Right lobe of liver (tissue), 6 donors: ENCODE measurements at places on chromosomes 5 and 9. TPM values are rescaled to one million over a fixed set of nuclear protein-coding genes. Genes with fewer than 3 reads are reported as not detected.

ZCCHC10 gene
- 9.6 TPM for total RNA-seq

SSBP2 gene
- 2.0 TPM for total RNA-seq

DOK3 gene
- total RNA-seq = 2.8 TPM

THBS4 gene
- not detected for total RNA-seq

PCA3 gene
- total RNA-seq = not detected

EXD3 gene
- 7.4 TPM for total RNA-seq

SYK gene
- total RNA-seq = 10.9 TPM

LSM11 gene
- total RNA-seq = 0.98 TPM

PRDM9 gene
- not detected for total RNA-seq

RNF208 gene
- total RNA-seq = 4.5 TPM

DDX4 gene
- total RNA-seq = not detected

DHX29 gene
- 18.2 TPM for total RNA-seq

LCN12 gene
- total RNA-seq = 2.7 TPM

- DNase-seq = no peak
Observed at GRCh38 chr5:148267962-148268361, 632 bp upstream of the SPINK13 start.

- DNase-seq = no peak
Observed at GRCh38 chr5:101009758-101010519, 106.9 kb upstream of the ST8SIA4 start.

DNA sequence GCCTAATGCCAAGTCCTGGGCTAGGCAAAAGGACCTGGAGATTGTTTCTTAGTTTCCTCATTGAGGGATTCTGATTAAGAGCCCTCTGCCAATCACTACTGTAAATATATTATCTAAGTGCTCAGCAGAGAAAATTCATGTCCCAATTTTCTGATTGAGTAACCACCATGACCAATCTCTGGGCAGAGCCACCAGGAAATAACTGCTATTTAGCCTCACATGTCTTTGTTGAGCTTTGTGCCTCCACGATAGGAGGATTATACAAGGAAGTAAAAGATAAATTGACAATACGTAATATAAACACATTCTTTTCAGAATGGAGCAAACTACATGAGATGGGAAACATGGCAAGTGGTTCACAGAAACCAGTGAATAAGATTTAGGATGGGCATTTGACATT is 396.1 kb upstream of the PAPPA start:
- no peak for DNase-seq

DNA sequence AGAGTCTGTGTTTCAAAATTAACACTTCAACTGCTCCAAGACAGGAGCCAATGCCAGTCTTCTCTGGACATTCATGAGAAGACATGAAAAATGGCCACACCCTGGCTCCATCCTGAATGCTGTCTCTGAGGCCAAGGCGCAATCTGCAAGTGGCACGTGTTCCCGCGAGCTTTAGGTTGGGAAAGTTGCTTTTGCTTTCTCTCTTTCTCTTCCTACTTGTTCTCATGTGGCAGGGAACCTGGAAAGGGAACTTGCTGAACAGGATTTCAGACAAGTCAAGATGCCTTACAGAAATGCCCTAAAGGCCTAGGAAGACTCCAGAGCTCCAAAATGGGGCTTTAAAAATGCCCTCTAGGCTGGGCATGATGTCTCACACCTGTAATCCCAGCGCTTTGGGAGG is 91.9 kb upstream of the OTULINL start:
- DNase-seq = no peak

DNA sequence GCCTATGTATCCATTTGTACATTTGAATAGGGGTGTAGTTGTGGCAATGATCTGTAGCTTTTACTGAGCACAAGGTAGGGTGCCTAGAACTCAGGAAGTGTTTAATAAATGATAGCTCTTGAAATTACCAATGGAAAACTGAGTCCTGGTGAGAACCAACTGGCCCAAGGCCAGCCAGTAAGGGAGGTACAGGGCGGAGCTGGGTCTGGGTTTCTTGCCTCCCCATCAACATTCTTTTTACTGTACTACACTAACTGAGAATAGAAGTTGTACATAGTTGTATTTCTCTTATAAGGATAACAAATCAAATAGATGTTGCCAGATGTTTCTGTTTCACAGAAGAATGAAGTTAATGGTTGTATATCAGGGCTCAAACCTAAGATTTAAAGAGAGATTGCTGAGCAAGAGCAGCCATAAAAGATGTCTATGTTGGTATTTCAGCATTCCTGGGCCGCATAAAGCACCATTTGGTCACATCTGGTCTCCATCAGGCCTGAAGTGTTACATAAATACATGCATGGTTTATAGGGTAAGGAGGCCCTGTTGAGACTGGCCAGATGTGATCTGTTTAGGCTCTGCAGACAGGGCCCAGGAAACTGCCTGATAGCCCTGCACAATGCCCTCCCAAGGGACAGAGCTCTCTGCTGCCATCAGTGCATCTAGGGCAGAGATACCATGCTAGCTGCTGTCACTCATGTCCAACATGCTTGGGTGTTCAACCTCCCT is 210.5 kb downstream of the NXNL2 start:
- DNase-seq = no peak

- no peak for DNase-seq
Observed at GRCh38 chr5:78841767-78842166, 143.3 kb downstream of the ARSB start.

DNA sequence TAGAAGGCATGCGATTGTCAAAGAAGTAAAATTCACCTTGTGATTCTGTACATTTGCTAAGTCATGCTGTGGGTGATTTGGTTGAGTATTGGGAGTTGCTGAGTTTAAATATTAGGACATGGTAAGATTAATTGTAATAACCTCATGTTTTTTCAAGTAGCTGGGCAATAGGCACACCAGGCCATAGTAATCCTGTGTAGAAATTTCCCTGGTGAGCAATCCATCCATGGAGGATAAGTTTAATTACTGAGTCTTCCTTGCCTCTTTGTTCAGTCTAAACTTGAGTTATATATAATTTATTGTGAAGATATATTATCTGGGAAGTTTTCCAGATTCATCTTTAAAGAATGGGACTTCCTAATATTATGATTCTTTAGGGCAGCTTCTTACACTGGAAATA is 221.1 kb upstream of the NUDT12 start:
- DNase-seq = no peak

DNA sequence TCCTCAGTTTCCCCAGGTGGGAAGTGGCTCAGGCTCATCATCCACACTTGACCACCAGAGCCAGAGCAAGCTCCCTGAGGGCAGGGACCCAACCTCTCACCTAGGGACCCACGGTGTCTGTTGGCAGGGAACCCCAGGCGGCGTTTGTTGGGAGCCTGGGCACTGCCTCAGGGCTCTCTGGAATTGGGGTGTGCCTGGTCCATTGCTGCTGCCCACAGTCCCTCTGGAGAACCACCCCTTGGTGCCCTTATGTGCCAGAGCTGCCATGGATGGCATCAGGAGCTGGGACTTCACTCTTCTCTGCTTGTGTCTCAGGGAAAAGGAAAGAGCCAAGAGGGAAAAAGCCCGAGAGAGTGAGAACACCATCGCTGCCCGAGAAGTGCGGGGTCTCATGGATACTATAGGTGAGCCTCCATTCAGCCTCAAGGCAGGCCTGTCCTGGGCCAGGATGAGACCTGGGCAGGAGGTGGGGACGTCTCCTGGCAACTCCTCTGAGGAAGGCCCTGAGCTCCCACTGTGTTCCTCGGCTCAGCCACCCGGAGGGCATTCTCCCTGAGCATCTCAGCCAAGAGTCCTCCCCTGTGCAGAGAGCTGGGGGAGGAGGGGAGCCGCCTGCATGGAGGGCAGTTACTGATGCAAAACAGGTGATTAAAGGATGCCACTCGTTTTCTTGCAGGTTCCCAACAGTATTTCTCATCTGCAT is 4.5 kb downstream of the CCDC180 start:
- no peak for DNase-seq

- no peak for DNase-seq
Observed at GRCh38 chr9:114551750-114552685, 35.6 kb upstream of the ATP6V1G1 start.

GRCh38 chr9:34986540-34987047 is 3.0 kb upstream of the DNAJB5 start:
- no peak for DNase-seq

DNA sequence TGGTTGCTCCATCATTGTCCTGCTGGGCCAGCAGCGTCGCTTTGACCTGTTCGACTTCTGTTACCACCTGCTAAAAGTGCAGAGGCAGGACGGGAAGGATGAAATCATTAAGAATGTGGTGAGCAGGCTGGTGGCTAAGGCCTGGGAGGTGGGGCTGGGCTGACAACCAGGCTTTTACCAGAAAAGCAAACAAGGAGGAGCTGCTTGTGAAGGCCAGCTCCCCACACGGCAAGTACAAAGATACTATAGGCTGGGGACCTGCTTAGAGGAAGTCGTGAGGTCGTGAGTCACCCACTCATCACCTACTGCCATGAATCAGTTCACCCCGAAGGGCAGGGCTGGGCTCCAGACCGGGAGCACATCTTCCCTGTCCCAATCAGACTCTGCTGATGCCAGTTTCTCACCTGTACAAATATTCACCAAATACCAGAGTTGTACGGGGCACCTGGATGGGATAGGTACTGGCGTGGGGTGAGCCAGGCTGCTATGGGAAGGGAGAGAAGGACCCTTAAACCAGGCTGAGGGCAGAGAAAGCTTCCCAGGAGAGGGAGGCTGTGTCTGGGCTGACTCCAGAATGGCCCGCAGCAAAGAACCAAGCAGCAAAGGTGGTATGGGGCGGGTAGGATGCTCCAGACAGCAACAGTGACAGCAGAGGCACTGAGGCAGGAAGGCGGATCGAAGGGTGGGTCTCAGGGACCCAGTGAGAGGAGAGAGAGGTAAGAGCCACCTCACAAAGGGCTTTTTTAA is 69.3 kb upstream of the NIPAL4 start:
- no peak for DNase-seq

DNA sequence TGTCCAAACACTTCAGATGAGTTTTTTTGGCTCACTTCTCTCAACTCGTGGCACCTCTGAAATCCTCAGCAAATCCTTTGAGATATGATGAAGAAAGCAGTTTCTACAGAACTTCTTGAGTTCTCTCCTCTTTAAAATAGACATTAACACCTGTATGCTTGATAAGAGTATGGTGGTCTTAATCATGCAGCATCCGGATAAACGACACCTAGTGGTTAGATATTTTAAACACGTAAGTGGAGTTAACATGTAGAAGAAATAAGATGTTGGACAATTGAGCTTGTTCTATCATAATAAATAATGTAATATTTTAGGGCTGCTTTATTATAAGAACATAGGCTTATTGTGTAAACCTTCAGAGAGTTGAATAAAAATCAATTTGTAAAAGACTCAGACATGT is 324.8 kb downstream of the CYLC2 start:
- DNase-seq = no peak

DNA sequence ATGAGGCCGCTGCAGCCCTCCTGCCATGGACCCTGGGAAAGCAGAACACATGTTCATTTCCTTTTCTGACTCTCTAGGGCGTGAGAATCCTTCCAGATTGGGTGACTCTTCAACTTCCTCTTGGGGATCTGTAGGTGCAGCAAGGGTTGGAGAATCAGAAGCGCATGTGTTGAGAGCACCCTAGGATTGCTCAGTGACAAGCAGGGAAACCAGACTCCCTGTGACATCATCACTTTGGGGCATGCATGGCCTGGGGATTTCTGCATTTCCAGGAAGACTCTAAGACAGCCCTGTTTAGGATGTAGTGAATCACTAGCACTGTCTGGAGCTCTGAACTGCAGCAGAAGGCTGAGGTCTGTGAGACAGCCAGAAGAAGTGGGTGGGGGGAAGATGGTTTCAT is 15.1 kb upstream of the LCP2 start:
- no peak for DNase-seq

GRCh38 chr5:157245886-157246285 is 20.0 kb upstream of the CYFIP2 start:
- DNase-seq = no peak

- no peak for DNase-seq
Observed at GRCh38 chr9:126592461-126592860, 21.3 kb upstream of the LMX1B start.

- DNase-seq = no peak
Observed at GRCh38 chr5:127696683-127697082, 6.5 kb upstream of the CCDC192 start.

- DNase-seq = no peak
Observed at GRCh38 chr9:80040457-80040856, 468.7 kb downstream of the TLE4 start.

DNA sequence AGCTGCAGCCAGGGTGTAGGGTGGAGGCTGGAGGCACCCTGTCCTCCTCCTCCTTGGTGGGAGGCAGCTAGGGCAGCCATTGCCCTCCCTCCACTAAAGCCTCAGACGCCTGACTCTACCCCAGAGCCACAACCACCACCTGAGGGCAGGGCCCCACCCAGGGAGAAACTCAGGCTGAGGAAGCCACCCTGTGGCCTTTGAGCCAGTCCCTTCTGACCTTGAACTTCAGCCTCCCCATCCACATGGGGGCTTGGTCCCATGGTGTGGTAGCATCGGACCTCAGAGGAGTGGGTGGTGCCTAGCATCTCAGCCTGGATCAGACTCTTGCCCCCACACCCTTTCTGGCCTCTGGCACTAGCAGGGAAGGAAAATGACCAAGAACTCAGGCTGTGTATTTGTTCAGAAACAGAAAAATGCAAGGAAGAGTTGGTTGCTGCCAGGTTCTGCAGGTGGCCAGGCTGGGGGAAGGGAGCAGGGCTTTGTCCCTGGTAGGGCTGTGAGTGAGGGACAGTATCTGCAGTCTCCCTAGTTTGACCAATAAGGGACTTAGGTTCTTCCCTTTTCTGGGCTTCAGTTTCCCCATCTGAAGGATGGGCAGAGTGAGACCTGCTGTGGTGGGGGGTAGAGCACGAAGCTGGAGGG is 3.2 kb downstream of the DAB2IP start:
- DNase-seq = no peak

DNA sequence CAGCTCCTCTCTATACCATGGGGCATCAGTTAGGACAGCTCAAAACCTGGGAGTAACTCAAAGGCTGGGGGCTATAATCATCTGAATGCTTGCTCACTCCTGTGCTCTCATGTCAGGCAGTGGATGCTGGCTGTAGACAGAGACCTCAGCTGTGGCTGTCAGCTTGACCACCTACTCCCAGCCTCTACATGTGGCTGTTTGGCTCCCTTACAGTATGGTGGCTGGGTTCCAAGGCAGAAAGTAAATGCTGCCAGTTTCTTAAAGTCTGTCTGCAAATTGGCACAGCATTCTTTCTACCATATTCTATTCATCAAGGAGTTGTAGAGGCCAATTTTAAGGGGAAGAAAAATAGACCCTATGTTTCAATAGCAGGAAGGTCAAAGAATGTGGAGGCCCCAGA is 66.9 kb downstream of the TMC1 start:
- DNase-seq = no peak
